Activated CD8-positive, alpha-beta memory T cell treated with anti-CD3 and anti-CD28 coated beads for 36 hours (primary cell): ENCODE measurements at places on chromosomes 12 and 14. TPM values are rescaled to one million over a fixed set of nuclear protein-coding genes. Genes with fewer than 3 reads are reported as not detected.

Gene ATF1
- 47.6 TPM for total RNA-seq

Gene WNT1
- not detected for total RNA-seq

Gene SOAT2
- total RNA-seq: 1.5 TPM

Gene CMA1
- not detected for total RNA-seq

Gene CNTN1
- total RNA-seq: not detected

Gene ANKRD33
- not detected for total RNA-seq

Gene RACGAP1
- total RNA-seq: 89.6 TPM

Gene CAPZA3
- not detected for total RNA-seq

Gene AMHR2
- total RNA-seq: not detected

Gene OAS2
- total RNA-seq: 44.7 TPM

Gene ENDOU
- not detected for total RNA-seq

Gene WDR20
- total RNA-seq: 30.9 TPM

Gene MAPK1IP1L
- total RNA-seq: 114 TPM

Gene AMDHD1
- total RNA-seq: 2.6 TPM

Gene HCAR1
- total RNA-seq: 0.15 TPM

Gene LRP1-AS
- not detected for total RNA-seq

Gene CLEC1B
- total RNA-seq: not detected

Gene RPGRIP1
- total RNA-seq: not detected

Gene MYF5
- total RNA-seq: not detected

Gene ACAD10
- total RNA-seq: 20.0 TPM

Gene CPM
- total RNA-seq: 2.7 TPM

Gene SRP54
- 72.4 TPM for total RNA-seq

Gene NANOG
- not detected for total RNA-seq

Gene PPP1R1A
- total RNA-seq: not detected

Gene SIX1
- not detected for total RNA-seq

Gene NFE2
- total RNA-seq: not detected

Gene ZFHX2
- 1.3 TPM for total RNA-seq

Gene ACTR10
- total RNA-seq: 35.2 TPM

Gene PLEKHD1
- 0.04 TPM for total RNA-seq

Gene IL22
- total RNA-seq: 1.3 TPM

Gene ALKBH1
- total RNA-seq: 17.5 TPM

Gene KCNMB4
- 0.40 TPM for total RNA-seq

Gene TGM1
- 3.2 TPM for total RNA-seq

Gene ADAM21
- 0.15 TPM for total RNA-seq

Gene ERP27
- 1.1 TPM for total RNA-seq

Gene MMP17
- 0.51 TPM for total RNA-seq

Gene GLIPR1L2
- total RNA-seq: not detected

Gene ZDHHC17
- total RNA-seq: 15.7 TPM

Gene PCED1B
- 79.8 TPM for total RNA-seq

Gene ADSS1
- total RNA-seq: 1.8 TPM

Gene KLRC3
- total RNA-seq: 1.8 TPM

Gene FBRSL1
- total RNA-seq: 65.4 TPM

Gene HOXC5
- not detected for total RNA-seq

Gene TM7SF3
- 38.8 TPM for total RNA-seq

Gene PACS2
- total RNA-seq: 33.8 TPM

Gene PARP11
- 12.4 TPM for total RNA-seq

Gene PLEKHG7
- total RNA-seq: not detected

Gene PKP2
- total RNA-seq: 0.19 TPM

Gene BCL11B
- total RNA-seq: 31.3 TPM

Gene ANKS1B
- total RNA-seq: 0.21 TPM

Gene ANO4
- not detected for total RNA-seq

Gene KLRD1
- total RNA-seq: 79.1 TPM

Gene ARG2
- total RNA-seq: 5.5 TPM

Gene SLC2A13
- 8.2 TPM for total RNA-seq

Gene TAS2R9
- not detected for total RNA-seq

Gene PLA2G1B
- not detected for total RNA-seq

Gene SMCO2
- total RNA-seq: not detected
